Naive thymus-derived CD8-positive, alpha-beta T cell (primary cell): ENCODE measurements at places on chromosomes 1 and 21. TPM values are rescaled to one million over a fixed set of nuclear protein-coding genes. Genes with fewer than 3 reads are reported as not detected.

Gene S100A12
- 1.7 TPM for polyA plus RNA-seq

- no peak overlapping the region for H3K4me3 ChIP-seq
- no peak overlapping the region for H3K27ac ChIP-seq
- H3K27me3 ChIP-seq, result no peaks in the 10 kb centered on the region
Observed at GRCh38 chr1:178388418-178389145, 108.2 kb downstream of the CLEC20A start.

Gene GCSAML
- polyA plus RNA-seq, result not detected

DNA sequence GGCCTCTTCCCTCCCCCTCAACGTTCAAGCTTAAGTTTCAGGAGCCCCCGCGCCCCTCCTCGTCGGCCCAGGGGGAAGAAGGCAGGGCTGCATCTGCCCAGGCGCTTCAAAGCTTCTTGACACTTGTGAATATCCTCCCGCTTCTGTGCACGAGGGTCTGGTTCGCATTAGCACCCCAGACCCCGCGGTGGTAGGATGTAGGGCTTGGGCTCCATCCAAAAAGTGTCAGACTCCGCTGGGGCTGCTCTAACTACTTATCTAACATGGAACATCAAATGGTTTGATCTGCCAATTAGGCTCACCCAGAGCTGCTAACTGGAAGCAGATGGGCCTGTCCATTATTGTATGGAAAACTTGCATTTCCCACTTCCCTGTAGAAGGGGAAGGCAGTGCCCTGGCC is 28.9 kb downstream of the TAS1R2 start:
- DNase-seq, result no peak
- H3K36me3 ChIP-seq, result no peaks in the 10 kb centered on the region
- H3K27me3 ChIP-seq, result peaks cover 7% of the 10 kb centered on the region
- H3K27ac ChIP-seq, result no peak overlapping the region

Gene ESRRG
- not detected for polyA plus RNA-seq

GRCh38 chr1:67431156-67431765 is 1.1 kb upstream of the SERBP1 start:
- H3K36me3 ChIP-seq, result peaks cover 28% of the 10 kb centered on the region
- no peak for DNase-seq
- H3K4me3 ChIP-seq, result peak overlapping the region; percentile 96
- H3K4me1 ChIP-seq, result peaks cover 23% of the 10 kb centered on the region

Gene CLEC20A
- polyA plus RNA-seq, result not detected

GRCh38 chr1:20010016-20010415 is 30.6 kb upstream of the PLA2G2A start:
- H3K27ac ChIP-seq, result no peak overlapping the region
- peaks cover 12% of the 10 kb centered on the region for H3K36me3 ChIP-seq
- no peak for DNase-seq

- no peaks in the 10 kb centered on the region for H3K27me3 ChIP-seq
- H3K4me3 ChIP-seq, result no peak overlapping the region
- no peaks in the 10 kb centered on the region for H3K36me3 ChIP-seq
- no peak overlapping the region for H3K27ac ChIP-seq
- no peak for DNase-seq
Observed at GRCh38 chr21:35057428-35057827, 8.3 kb upstream of the RUNX1 start.

DNA sequence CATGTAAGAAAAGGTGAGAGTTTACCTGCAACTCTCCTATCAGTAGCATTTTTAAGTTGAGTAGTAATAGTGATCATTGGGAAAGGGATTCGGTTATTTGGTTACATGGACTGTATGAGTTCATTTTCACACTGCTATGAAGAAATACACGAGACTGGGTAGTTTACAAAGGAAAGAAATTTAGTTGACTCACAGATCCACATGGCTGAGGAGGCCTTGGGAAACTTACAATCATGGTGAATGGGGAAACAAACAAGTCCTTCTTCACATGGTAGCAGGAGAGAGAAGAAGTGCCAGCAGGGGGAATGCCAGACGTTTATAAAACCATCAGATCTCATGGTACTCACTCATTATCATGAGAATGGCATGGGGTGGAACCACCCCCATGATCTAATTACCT is 59.3 kb upstream of the FBXO28 start:
- peaks cover 3% of the 10 kb centered on the region for H3K27me3 ChIP-seq
- H3K4me1 ChIP-seq, result peaks cover 3% of the 10 kb centered on the region
- H3K36me3 ChIP-seq, result peaks cover 4% of the 10 kb centered on the region
- H3K4me3 ChIP-seq, result no peak overlapping the region
- no peak overlapping the region for H3K27ac ChIP-seq

DNA sequence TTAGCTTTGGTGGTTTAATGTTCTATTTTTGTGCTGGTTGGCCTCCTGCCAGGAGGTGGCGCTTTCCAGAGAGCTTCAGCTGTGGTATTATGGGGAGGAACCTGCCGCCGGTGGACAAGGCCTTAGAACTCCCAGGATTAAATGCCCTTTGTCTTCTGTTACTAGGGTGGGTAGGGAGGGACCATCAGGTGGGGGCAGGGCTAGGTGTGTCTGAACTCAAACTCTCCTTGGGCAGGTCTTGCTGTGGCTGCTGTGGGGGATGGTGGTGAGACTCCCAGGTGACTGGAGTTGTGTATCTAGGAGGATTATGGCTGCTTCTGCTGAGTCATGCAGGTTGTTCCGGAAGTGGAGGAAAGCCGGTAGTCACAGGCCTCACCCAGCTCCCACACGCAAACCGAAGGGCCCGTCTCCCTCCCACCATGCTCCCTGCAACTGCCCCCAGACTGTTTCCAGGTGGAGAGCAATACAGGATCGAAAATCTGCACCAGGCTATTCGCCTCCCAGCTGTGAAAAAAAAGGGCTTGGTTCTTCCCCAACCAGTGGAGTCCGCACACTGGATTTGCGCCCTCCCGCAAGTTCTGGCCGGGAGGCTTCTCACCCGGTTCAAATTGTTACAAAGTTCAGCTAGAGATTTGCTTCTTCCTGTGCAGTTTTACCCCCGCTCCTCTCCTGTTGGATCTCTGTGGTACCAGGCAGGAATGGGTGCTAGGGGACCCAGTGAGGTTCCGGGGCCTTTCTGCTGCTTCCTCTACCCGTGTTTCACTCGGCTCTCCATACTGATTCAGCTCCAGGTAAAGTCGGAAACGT is 220.5 kb downstream of the CENPF start:
- no peak overlapping the region for H3K4me3 ChIP-seq
- no peak overlapping the region for H3K27ac ChIP-seq
- no peaks in the 10 kb centered on the region for H3K4me1 ChIP-seq
- H3K27me3 ChIP-seq, result no peaks in the 10 kb centered on the region
- no peaks in the 10 kb centered on the region for H3K36me3 ChIP-seq
- no peak for DNase-seq

Gene SIK1
- polyA plus RNA-seq, result not detected

Gene CREG1
- polyA plus RNA-seq, result 14.6 TPM

Gene KRTAP12-2
- polyA plus RNA-seq, result not detected

Gene PEX11B
- polyA plus RNA-seq, result 35.3 TPM

Gene CASQ1
- not detected for polyA plus RNA-seq

Gene IFNAR1
- 69.0 TPM for polyA plus RNA-seq

Gene TFAP2E
- 0.20 TPM for polyA plus RNA-seq

DNA sequence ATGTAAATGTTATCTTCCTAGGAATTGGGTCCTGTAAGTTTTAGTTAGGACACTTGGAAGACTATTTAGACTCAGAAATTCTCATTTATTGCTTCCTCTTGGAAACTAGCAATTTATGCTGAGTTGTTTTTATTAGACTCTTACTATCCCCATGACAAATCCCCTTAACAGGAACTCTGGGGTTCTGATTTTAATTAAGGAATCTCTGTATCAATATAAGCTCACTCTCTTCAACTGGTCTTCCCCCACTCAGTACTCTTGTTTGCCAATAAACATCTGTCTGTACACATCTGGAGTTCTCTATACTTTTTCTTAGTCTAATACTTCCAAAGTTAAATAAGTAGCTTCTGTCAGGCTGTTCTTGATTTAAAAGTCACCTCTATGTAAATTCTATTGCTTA is 64.1 kb upstream of the TBX15 start:
- H3K4me3 ChIP-seq, result no peak overlapping the region
- peaks cover 27% of the 10 kb centered on the region for H3K36me3 ChIP-seq
- no peaks in the 10 kb centered on the region for H3K4me1 ChIP-seq
- DNase-seq, result no peak
